Cerebellum (tissue), 4 donors: ENCODE measurements at places on chromosomes 1 and 21. TPM values are rescaled to one million over a fixed set of nuclear protein-coding genes. Genes with fewer than 3 reads are reported as not detected.

RCC2 gene
- total RNA-seq: 28.7 TPM

CYP4X1 gene
- total RNA-seq: 17.5 TPM

SH3BGR gene
- 1.8 TPM for total RNA-seq

GBP7 gene
- not detected for total RNA-seq

ZNF648 gene
- total RNA-seq: 0.82 TPM

CD101 gene
- total RNA-seq: 1.6 TPM

RNU1-2 gene
- 40,842 TPM for total RNA-seq

EXTL1 gene
- total RNA-seq: 2.3 TPM

RGL1 gene
- 27.2 TPM for total RNA-seq

WLS gene
- 52.9 TPM for total RNA-seq

RHOU gene
- total RNA-seq: 34.0 TPM

OR2T33 gene
- 0.64 TPM for total RNA-seq

TAS1R1 gene
- total RNA-seq: not detected

PROX1 gene
- 12.4 TPM for total RNA-seq

OR2L8 gene
- 6.6 TPM for total RNA-seq

ARHGEF10L gene
- 33.8 TPM for total RNA-seq

NEGR1 gene
- total RNA-seq: 28.7 TPM

CHRM3 gene
- 41.6 TPM for total RNA-seq

B3GALT2 gene
- 52.2 TPM for total RNA-seq

LCE1B gene
- total RNA-seq: not detected

FNBP1L gene
- 235 TPM for total RNA-seq

GBP3 gene
- total RNA-seq: 0.82 TPM

CSMD2 gene
- total RNA-seq: 37.5 TPM

SPOCD1 gene
- not detected for total RNA-seq

RNPEP gene
- 12.4 TPM for total RNA-seq

CD1E gene
- total RNA-seq: not detected

LMOD1 gene
- 0.64 TPM for total RNA-seq

FCRL5 gene
- not detected for total RNA-seq

TEX38 gene
- total RNA-seq: not detected

KCNA3 gene
- total RNA-seq: 15.2 TPM

KCND3 gene
- 34.1 TPM for total RNA-seq

RIPK4 gene
- total RNA-seq: 0.18 TPM

SEC16B gene
- 2.4 TPM for total RNA-seq

RNU1-1 gene
- 40,842 TPM for total RNA-seq
